ENCODE measurements at places on chromosomes 5 and 9.

DNA sequence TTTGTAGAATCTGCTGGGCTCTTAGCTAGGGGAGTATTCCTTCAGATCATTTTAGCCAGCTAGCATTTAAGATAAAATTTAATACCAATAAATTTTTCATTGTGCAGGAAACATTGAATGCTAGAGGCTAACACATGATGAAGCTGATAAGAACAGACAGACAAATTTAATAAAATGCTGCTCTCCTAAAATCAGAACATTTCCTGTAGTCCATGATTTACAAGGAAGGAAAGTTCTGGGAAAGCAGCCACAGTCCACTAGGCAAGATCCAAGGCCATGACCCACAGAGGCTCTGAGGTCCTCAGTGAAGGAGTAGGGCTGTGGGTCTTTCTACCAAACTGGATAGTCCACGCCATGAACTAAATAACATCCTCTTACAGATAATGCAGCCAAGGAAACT, 253.0 kb downstream of the ICE1 start:
- no peak for DNase-seq

- no peak for DNase-seq
Measured at GRCh38 chr5:173973616-173973969, 15.4 kb upstream of the C5orf47 start.

DNA sequence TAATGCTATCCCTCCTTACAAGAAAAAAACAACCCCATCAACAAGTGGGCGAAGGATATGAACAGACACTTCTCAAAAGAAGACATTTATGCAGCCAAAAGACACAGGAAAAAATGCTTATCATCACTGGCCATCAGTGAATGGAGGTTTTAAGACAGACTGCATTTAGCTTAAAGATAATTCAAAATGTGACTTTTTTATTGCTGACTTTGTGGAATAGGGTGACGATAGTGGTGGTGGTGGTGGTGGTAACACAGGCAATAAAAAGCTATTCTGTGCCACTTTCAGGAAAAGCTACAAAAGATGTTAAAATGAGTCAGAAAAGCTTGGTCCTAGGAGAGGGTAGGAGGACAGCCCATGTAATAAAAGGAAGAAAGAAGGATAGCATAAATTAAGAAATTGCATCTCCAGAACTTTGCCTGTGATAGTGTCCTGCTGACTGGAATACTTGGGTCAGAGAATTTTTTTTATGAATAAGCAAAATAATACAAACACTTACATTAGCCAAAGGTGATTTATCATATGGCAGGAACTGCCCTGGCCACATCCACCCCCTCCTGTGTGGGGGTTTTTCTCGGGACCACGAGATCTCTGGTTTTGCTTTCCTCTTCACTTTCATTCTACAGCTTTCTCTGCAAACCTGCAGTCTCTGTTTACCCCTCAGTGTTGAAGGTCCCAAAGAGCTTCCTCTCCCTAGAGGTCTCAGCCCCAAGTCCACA, 186.7 kb downstream of the DRD1 start:
- no peak for DNase-seq

DNA sequence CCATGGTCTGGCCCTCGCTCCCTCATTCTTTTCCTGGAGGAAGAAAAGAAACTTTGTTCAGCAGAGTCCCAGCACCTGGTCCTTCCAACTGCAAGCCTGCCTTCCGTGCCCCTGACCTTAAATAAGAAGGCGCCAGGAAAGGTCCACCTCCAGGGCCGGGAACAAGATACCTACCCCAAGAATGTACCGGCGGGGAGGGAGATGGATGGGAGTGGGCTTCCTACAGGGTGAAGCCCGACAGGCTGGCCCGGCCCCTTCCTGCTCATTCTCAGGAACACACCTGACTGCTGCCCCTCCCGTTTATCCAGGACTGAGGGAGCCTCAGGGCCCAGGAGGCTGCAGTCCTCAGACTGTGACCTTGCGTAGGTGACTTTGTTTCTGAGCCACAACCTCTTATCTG, 27.3 kb upstream of the GFPT2 start:
- no peak for DNase-seq

GRCh38 chr5:145316282-145316681, 518.9 kb downstream of the PRELID2 start:
- DNase-seq: no peak
